Ureter (tissue), 1 donor: ENCODE measurements at places on chromosomes 2 and 18. TPM values are rescaled to one million over a fixed set of nuclear protein-coding genes. Genes with fewer than 3 reads are reported as not detected.

- no peak for DNase-seq
These were observed 22.3 kb downstream of the DCDC2C start for GRCh38 chr2:3725458-3726250.

DNA sequence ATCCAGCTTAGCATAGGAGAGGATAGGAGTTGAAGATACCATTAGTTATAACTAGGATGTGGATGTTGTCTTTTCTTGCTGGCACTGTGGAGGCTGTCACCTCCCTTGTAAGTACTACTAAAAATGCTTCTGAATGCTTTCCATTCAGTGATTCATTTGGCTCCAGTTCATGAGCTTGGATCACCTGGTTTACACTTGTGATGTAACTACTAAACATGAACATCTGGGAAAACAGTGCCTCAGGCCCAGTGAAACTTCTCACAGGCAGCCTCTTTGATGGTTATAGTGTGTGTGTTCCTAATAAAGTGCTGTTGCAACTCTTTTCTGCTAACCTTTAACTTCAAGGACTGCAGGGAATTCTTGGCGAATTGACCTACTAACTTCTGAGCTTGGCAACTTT, 13.0 kb upstream of the SLC9A2 start:
- DNase-seq, result no peak

DNA sequence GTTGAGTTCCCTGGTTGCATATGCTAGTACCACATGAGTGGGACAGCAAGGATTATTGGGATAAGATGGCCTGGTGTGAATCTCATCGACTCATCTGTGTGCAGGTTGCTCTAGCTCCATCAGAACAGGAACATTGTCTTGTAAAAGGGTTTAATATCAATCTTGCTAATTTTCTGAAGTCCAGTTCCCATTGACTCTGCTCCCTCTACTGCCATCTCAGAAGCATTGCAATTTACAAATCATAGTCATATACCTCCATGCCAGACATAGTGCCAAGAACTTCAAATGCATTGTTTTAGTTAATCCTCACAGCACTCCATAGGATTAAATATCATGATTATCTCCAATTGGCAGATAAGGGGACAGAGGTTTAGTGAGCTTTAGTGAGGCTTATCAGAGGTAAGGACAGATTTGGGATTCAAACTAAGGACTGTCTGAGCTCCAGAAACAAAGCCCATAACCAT, 4.8 kb upstream of the STAT4 start:
- no peak for DNase-seq

DNA sequence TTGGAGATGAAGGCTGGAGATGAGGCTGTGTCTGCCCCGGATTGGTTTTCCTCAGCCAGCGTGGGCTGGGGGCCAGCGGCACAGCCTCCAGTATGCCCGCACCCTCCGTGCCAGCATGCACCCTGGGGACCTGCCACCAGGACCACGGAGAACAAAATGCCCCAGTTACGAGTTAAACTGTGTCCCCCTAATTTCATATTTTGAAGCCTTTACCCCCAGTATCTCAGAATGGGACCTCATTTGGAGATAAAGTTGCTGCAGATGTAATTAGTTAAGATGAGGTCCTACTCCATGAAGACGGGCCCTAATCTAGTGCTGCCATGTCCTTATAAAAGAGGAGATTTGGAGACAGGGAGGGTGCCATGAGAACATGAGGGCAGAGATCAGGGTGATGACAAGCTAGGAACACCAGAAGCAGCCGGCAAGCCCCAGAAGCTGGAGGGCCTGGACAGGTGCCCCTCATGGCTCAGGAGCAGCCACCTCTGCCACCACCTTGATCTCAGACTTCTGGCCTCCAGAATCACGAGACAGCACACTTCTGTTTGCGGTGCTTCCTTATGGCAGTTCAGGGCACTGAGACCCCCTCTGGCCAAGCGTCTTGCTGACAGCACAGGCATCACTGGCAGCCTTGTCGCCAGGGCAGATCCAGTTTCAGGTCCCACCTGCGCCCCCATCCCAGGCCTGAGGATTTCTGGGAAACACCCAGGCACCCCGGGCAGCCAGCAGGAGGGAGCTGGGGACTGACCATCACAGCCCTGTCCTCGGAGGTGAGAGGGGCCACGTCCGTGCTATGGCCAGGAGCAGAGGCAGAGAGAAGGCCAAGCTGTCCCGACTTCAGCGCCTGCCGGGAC, 29.4 kb downstream of the KIF1A start:
- DNase-seq, result no peak

- no peak for DNase-seq
These were observed 499.8 kb upstream of the GCFC2 start for GRCh38 chr2:76210551-76210950.

DNA sequence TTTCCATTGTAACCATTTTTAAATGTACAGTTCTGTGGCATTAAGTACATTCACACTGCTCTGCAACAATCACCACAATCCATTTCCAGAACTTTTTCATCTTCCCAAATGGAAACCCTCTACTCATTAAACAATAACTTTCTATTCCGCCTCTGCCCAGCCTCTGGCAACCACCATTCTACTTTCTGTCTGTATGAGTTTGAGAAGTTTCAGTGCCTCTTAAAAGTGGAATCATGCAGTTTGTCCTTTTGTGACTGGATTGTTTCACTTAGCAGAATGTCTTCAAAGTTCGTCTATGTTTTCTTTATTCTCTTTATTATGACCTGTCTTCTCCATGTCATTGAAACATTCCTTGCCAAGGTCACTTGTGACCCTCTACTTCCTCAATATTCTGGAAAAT, 22.0 kb upstream of the PELI1 start:
- DNase-seq, result no peak

PARD6G gene
- 26.4 TPM for total RNA-seq

GRCh38 chr18:63192885-63193349, 126.7 kb downstream of the BCL2 start:
- no peak for DNase-seq

TUBA3E gene
- total RNA-seq, result not detected

SMC6 gene
- total RNA-seq, result 14.1 TPM

- DNase-seq, result no peak
These were observed 687.4 kb upstream of the ID2 start for GRCh38 chr2:7994397-7994951.

- DNase-seq, result no peak
These were observed 10.9 kb upstream of the PEX13 start for GRCh38 chr2:61006486-61007105.

- DNase-seq, result no peak
These were observed 69.8 kb downstream of the BABAM2 start for GRCh38 chr2:27960237-27960912.

FSIP2 gene
- 5.8 TPM for total RNA-seq

GRCh38 chr2:46873604-46874068, 42.0 kb downstream of the MCFD2 start:
- peak; percentile 81 for DNase-seq

DNA sequence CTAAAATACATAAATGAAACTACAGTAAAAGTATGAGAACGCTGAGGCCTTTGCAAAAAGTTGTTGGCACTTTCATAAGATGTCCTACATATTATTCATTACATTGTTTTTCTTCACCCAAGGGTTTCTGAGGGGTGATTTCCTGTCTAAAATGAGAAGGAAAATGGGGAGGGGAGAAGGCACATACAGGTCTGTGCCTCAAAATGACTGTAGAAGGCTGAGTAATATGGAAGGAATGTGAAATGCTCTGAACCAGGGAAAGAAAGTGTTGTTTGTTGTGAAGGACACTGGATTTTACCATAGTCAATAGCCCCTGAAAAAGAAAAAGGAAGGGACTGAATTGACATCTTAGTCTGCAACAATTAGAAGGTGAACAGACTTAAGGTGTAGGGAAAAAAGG, 99.5 kb upstream of the RNF152 start:
- DNase-seq, result no peak

GRCh38 chr2:238227587-238228032, 12.2 kb downstream of the HES6 start:
- DNase-seq, result no peak

- DNase-seq, result no peak
These were observed 150.0 kb upstream of the EPB41L3 start for GRCh38 chr18:5693699-5694294.

DNA sequence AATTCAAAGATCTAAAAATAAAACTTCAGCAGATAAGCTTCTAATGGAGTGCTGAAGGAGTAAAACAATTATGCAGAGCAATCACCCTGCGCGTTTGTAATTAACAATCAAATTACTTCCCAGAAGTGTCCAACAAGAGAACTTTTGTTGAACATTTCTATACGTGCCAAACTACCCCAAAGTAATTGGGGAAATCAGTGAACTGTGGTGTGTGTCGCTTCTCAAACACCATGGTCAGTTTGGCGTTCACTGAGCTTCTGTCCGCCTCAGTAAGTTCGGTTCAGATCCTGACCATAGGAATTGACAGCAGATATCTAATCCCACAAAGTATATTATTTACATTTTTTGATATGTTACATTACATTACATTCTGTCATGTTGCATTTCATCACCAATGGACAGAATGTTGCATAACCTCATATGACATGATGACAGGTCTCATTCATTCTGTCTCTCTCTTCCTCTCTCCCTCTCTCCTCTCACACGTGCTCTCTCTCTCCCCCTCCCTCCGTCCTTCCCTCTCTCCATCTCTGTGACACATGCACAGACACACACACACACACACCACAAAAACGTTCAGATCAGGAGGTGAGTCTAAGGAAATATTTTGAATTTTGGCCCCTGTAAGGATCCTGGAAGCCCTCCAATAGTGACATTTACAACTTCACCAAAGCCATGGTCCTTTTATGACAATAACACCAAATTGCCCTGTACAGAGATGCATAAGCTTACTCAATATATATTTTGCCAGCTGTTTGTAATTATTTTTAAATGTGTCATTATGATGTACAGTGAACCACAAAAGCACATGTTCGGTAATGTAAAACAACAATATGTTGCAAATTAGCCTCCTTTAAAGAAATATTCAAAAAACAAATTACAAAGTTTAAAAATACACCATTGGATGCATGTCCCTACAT, 269.2 kb downstream of the FIGN start:
- DNase-seq, result no peak

GRCh38 chr2:240392948-240393830, 42.3 kb upstream of the GPC1 start:
- DNase-seq, result peak; percentile 37

GRCh38 chr2:162826921-162827320, 11.6 kb downstream of the KCNH7 start:
- DNase-seq, result no peak

- DNase-seq, result no peak
These were observed 68.3 kb upstream of the SESTD1 start for GRCh38 chr2:179332903-179333302.
